ENCODE measurements at places on chromosomes 5 and 9. TPM values are rescaled to one million over a fixed set of nuclear protein-coding genes. Genes with fewer than 3 reads are reported as not detected.

DNA sequence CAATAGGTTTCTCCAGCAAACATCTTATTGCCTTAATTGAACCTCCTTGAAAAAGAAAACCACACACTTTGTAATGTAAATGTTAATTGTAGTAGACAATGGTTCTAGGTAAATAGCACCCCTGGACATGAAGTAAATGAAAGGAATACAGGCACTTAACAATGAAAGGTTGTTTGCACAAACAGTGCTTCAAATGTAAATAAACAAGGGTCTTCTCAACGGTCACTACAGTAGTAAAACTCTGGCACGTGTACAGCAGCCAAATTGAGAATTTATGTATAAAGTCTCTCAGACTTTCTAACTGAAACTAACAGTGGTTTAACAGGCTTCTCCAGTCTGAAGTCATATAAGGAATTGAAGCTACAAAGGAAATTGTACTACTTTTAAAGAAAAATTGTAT, 218.3 kb downstream of the MEF2C start:
- no peak for DNase-seq

DNA sequence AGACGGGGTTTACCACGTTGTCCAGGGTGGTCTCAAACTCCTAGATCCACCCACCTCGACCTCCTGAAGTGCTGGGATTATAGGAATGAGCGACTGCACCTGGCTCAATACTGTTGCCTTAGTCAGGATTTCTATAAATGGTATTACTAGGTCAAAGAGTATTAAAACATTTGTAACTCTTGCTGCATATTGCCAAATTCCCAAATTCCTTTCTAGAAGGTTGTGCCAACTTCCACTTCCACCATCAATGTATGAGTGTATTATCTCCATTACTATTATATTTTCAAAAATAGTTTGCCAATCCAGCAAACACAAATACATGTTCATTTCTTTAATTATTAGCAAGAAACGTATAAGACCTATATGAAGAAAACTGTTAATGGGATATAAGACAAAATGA, 10.6 kb downstream of the PTGR1 start:
- DNase-seq = no peak

Gene NIM1K
- 0.44 TPM for total RNA-seq

DNA sequence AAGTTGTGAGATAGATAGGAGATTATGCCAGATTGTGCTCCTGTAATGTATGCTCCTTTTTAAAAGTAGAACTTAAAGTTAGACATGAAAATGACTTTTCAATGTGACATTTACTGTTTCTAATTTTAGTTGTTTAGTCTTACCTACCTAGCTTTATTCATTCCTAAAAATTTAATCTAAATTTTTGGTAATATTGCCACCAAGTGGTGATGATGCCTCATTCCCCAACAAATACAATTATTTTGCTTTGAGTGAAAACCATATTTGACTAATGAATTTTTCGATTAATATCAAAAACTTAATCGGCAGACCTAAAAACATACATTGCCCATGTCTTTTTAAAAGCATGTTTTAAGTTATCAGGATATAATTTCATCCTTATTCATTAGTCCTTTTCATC, 25.6 kb downstream of the PPWD1 start:
- DNase-seq = no peak

DNA sequence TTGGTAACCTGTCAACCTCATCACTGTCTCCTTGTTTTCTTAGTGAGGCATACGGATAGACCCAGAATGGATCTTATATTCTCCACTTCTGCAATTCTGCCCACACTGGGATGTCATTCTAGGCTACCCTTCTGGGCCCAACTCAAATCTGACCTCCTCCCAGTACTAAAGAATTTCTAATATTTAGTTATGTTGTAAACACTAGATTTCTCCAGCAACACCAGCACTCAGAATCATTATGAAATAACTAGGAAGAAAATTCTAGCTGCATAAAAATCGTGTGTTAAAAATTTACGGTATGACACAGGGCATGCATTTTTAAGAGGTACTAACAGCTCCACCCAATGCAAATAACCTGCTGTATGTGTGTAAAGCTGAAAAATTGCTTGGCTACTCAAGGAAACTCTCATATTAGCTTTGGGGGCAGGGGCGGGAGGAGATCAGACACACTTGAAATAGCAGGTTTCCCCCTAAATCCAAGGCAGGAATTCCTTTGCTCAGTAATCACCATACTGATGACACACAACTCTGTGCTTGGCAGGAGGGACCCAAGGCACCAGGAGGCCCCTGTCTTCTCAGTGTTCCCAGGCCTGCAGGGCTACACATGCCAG, 27.3 kb downstream of the MACROH2A1 start:
- no peak for DNase-seq

DNA sequence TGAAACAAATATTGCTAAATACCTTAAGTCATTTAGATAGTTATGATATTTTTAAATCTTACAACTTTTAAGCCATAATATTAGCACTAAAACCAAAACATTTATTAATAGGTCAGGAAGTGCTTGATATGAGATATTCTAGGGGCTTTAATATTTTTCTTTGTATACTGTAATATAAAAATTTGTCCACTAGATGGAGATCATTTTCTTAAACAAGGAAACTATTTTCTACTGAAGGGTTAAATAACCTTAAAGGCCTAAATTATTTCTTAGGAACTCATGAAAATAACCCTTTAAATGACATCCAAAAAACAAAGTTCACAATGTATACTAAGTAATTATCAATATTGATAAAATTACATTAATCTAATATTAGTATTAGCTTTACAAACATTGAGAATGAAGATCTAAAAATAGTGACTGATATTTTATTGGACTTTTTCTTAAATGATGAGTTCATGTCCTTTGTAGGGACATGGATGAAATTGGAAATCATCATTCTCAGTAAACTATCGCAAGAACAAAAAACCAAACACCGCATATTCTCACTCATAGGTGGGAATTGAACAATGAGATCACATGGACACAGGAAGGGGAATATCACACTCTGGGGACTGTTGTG, 635.7 kb downstream of the RAB3C start:
- DNase-seq = no peak

DNA sequence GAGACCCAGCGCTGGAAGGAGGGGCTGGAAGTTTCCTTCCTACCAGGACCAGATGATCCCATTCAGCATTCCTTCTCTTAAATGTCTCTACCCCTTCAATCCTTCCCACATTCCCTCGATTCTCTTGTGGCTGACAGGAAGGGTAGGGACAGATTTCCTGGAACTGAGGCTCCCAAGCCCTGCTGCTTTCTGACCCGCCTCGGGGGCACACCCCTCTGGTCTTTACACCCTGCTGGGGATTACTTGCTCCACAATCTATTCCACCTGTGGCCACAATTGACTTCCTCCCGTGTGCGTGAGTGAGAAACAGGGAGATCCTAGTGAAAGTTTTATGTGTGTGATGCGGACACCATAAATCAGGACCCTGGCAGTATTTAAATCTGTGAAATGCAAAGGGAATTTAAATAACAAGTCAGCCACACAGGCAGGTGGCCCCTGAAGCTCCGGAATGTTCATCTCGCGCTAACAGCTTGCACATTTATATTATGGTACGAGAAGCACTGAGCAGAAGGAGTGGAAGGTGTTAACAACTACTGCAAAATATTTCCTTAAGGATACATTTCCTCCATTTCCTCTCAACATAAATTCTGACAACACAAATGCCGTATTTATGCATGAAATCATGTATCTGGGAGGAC, 237.5 kb downstream of the SLIT3 start:
- DNase-seq = no peak

GRCh38 chr5:104751969-104752368, 1189.4 kb upstream of the NUDT12 start:
- no peak for DNase-seq

Gene GTF3C4
- 26.4 TPM for total RNA-seq

DNA sequence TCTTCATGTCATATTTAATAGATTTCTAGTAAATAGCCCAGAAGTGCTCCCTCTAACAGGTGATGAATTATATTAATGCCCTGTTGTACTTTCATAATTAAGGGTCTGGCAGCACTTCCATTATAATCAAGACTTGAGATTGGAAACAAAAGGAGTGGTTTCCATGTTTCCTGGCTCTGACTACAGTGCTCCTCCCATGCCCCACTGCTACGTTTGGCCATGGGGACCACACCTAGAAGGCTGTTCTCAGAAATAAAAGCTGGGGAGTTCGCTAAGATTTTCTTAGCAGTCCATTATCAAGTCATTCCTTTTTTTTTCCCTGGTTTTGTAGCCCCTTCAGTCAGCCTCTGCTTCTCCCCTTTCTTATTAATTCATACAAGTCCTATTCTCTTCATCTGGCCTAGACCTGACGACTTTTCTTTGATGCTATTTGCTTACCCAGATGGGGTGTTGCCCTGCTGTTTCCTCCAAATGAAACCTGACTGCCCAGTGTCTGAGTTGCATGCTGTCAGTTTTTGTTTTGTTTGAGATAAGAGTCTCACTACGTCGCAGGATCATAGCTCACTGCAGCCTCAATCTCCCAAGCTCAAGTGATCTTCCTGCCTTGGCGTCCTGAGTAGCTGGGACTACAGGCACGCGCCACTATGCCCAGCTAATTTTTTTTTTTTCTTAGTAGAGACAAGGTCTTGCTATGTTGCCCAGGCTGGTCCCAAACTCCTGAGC, 312.1 kb upstream of the EFNA5 start:
- no peak for DNase-seq

Gene IL4
- not detected for total RNA-seq

Gene TAF1L
- total RNA-seq = not detected

- no peak for DNase-seq
These were observed 214.7 kb downstream of the GAS1 start for GRCh38 chr9:86732514-86733171.

DNA sequence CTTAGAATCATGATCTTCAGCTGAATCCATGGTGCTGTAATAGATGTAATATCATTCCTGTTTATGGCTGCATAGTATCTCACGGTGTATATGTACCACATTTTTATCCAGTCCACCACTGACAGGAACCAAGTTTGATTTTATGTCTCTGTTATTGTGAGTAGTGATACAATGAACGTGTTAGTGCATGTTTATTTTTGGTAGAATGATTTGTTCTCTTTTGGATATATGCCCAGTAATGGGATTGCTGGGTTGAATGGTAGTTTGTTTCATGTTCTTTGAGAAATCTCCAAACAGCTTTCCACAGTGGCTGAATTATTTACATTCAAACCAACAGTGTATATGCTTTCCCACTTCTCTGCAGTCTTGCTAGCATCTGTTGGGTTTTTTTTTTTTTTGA, 175.1 kb upstream of the CDH10 start:
- no peak for DNase-seq

- no peak for DNase-seq
These were observed 241.0 kb downstream of the AOPEP start for GRCh38 chr9:94967482-94967881.

Data from HCT116 (cell line).